AG04449 (cell line): ENCODE measurements at places on chromosomes 13 and 19.

DNA sequence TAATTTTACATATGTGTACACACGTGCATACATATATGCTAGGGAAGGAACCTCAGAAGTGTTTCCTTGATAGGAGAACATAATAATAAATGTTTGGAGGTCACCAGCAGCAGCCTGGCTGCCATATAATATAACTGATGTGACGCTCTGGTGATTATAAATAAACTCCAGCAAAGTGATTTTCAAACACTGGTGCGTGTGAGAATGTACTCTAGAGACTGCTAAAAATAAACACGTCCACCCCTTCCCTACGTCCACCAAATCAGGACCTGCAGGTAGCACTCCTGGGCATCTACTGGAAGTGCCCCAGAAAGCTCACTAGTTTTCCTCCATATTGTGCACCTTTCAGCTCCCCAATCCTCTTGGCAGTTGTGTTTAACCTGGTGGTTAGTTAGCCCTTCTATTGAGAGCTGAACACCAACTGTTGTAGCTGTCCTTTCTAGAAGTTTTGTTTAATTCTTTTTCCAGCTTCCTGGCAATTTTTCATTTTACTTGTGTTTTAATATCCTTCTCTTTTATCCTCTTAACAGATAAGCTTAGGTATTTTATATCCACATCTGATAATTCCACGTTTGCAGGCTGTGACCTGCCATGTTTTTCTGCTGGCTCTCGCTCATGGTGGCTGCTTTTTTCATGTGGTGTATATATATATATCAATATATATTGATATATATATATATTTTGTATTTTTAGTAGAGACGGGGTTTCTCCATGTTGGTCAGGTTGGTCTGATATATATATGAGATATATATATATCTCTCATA is 13.0 kb downstream of the OPA3 start:
- no peak for DNase-seq

- DNase-seq: no peak
These were observed 191.6 kb downstream of the SHISA2 start for GRCh38 chr13:25860265-25860664.

DNA sequence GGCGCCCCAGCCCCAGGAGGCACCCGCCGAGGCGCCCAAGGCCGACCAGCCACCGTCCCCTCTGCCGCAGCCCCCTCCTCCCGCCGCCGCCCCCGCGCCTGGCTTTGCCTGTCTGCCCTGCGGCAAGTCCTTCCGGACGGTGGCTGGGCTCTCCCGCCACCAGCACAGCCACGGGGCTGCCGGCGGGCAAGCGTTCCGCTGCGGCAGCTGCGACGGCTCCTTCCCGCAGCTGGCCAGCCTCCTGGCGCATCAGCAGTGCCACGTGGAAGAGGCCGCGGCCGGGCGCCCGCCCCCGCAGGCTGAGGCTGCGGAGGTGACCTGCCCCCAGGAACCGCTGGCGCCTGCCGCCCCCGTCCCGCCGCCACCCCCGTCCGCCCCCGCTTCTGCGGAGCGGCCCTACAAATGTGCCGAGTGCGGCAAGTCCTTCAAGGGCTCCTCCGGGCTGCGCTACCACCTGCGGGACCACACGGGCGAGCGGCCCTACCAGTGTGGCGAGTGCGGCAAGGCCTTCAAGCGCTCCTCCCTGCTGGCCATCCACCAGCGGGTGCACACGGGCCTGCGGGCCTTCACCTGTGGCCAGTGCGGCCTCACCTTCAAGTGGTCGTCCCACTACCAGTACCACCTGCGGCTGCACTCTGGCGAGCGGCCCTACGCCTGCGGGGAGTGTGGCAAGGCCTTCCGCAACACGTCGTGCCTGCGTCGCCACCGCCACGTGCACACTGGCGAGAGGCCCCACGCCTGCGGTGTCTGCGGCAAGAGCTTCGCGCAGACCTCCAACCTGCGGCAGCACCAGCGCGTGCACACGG is 2.6 kb upstream of the NAT14 start:
- no peak for DNase-seq

DNA sequence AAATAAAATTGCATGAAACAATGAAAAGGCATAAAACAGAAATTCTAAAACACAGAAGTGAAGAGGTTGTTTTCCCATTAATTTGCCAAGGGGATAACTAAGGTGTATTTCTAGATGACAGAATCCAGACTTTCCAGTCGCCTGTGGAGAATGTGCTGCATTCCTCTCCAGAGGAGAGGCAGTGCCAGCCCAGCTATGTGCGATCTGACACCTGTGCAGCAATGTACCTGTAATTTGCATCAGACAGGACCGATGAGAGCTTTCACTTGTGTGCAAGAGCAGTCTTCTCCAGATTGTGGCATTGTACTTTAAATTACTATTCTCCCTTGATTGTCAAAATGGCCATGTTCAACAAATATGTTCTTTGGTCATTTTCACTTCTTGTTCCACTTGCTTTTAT is 1037.9 kb downstream of the EFNB2 start:
- no peak for DNase-seq

DNA sequence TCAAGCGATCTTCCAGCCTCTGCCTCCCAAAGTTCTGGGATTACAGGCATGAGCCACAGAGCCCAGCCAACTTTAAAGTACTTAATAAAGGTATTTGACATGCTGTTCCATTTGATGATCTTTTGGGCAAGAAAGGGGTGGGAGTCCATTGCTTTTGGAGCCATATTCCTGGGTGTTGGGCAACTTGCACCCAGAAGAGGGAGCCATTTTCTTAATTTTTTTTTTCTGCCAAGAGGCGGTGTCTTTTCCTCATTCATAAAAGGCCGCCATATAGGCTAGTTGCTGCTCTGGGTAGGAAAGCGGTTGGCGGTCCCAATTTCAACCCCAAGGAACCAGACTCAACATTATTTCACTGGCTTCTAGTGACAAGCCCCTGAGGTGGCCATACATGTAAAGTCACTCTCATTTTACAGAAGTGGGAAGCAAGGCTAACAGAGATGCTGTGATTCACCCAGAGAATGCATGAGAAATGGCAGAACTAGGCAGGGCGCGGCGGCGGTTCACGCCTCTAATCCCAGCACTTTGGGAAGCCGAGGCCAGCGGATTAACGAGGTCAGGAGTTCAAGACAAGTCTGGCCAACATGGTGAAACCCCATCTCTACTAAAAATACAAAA is 139.6 kb downstream of the CACNA1A start:
- DNase-seq: no peak

GRCh38 chr13:89897681-89898080 is 1449.8 kb upstream of the MIR17HG start:
- no peak for DNase-seq

DNA sequence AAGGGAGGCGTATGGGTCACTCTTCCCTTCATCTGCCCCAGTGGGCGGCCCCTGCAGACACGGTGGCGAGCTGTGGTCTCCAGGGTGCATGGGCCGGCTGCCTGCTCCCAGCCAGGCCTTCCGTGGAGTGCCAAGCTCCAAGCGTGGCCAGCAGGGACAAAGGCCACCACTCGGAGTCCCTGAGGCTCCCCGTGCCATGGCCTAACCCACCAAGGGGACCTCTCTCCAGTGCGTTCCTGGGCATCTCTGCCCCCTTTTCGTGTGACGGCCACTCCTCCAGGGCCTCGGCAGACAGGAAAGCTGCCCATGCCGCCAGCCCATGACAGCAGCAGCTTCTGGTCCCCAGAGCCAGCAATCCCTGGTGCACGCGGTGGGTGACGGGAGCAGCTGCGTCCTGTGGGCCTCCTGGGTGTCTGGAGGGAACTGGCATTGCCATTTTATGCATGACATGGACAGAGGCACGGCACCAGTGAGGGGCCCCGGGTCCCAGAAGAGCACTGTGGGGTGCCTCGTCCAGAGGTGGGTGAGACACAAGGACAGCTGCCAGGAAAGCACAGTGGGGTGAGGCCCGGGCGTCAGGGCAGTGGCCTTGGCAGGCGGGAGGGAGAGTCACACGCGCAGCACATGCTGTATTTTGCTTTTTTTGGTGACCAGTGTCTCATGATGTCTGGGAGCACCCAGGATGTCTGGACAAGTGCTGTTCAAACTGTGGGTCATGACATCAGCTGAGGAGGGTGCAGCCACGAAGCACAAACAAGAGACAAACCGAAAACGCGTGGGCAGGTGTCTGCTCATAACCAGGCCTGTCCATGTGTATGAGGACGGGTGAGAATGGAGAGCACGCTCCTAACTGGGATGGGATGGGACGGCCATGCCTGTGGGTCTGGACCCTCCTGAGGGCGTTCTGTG is 32.3 kb downstream of the CEBPG start:
- DNase-seq: no peak

- no peak for DNase-seq
These were observed 12.4 kb upstream of the MICU2 start for GRCh38 chr13:21616205-21616866.

DNA sequence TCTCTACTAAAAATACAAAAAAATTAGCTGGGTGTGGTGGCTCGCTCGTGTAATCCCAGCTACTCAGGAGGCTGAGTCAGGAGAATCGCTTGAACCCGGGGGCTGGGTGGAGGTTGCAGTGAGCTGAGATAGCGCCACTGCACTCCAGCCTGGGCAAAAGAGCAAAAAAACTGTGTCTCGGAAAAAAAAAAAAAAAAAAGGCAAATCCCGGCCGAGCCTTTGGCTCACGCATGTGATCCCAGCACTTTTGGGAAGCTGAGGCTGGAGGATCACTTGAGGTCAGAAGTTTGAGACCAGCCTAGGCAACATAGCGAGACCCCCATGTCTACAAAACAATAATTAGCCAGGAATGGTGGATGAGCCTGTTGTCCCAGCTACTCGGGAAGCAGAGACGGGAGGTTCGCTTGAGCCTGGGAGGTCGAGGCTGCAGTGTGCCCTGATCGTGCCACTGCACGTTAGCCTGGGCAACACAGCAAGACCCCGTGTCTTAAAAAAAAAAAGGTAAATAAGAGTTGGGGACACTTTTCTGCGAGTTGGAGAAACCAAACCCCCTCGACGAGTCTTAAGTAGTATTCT is 574 bp upstream of the GPX4 start:
- DNase-seq: no peak

DNA sequence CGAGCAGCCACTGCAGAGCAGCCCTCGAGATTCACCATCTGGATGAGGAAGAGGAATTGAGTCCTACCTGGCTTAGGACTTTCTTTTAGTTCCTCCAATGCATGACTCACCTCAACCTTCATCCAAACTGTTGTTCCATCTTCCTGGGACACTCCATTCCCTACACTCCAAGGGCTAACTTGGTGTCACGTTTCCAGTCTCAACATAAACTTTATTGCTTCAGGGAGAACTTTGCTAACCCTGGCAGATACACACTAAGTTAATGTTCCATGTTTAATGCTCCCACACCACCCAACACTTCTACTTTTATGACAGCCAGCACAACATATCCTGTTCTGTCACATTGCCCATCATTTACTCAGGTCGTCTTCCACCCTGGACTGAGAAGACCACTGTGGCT is 164.4 kb downstream of the RBM26 start:
- no peak for DNase-seq

- DNase-seq: no peak
These were observed 26.8 kb downstream of the ATP12A start for GRCh38 chr13:24706886-24707585.

DNA sequence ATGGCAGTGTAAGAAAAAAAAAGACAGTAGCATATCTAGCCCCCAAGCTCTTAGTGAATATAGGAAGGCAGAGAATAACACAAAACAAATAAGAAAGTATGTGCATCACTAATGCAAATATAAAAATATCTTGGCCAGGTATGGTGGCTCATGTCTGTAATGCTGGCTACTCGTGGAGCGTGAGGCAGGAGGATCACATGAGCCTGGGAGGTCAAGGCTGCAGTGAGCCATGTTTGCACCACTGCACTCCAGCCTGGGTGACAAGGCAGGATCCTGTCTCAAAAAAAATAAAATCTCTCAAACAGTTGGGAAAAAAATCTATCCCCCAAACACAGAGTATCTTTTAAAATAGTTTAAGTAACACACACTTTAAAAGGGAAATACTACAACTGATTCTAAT is 17.4 kb downstream of the SPART start:
- DNase-seq: no peak

GRCh38 chr19:34505321-34506025 is 23.9 kb downstream of the WTIP start:
- no peak for DNase-seq

DNA sequence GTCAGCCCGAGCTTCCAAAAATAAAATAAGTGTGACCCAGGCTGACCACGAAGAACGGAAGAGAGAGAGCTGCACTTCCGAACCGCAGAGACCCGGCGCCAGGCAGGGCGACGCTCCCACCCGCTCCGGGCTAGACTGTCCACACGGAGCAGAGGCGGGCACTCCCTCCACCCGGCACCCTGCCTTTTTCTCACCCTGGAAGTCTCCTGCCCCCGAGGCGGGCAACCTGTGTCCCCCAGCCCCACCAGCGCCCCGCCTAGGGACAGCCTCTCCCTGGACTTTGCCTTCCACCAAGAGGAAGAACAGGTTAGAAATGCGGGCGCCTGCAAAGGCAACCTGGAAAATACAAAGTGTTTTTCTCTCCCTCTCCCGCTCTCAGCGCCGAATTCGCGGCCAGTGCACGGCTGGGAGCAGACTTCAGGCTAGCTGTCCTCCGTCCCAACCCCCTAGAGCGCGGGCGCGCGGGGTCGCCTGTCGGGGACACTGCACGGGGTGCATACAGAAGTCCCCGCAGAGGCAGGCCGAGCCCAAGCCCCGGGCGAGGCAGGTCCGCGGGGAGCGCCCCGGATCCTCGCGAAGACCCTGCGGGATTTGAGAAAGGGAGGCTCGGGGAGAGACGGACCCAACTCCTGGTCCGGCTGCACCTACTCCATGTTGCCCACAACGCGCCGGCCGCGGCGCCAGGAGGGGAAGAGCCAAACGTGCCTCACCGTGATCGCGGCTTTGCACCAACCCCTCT is 845 bp downstream of the SPRY2 start:
- no peak for DNase-seq

GRCh38 chr19:41136636-41137455 is 22.6 kb downstream of the CYP2F1 start:
- DNase-seq: no peak

- DNase-seq: no peak
These were observed 735.2 kb downstream of the LIG4 start for GRCh38 chr13:107480130-107480529.

DNA sequence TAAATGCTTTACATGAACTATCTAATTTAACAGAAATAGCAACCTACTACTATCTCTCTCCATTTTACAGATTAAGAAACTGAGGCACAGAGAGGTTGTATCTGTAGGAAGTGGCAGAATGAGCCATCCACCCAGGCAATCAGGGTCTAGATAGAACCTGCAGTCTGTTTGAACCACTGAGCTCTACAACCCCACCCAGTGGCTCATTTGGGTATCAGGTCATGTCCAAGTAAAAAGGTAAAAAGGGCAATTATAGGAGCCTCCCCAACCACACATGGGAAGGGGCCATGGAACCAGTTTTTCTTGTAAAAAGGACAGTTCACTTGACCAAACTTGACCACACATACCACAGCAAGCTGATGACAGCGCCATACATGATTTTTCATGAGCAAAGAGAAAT is 92.9 kb upstream of the SGCG start:
- no peak for DNase-seq

GRCh38 chr19:11560404-11561051 is 1.5 kb upstream of the ELOF1 start:
- DNase-seq: no peak

DNA sequence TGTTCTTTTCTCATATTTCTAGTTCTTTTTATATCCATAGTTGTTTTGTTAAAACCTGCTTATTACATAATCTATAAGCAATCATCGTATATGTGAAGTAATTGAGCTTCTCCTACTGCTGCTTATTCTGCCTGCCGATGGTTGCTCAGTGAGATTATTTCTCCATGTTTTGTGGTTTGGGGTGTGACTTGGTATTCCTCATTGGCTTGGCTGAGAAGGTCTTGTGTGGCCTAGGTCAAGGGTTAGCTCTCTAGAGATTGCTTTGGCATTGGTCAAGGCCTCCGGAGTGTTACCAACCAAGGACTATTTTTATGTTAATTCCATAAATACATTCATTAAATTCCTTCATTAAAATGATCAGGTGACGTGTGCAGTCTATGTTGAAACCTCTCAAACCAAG is 302.8 kb downstream of the MYO16 start:
- DNase-seq: no peak
